ENCODE measurements at places on chromosomes 12 and 14. TPM values are rescaled to one million over a fixed set of nuclear protein-coding genes. Genes with fewer than 3 reads are reported as not detected.

The FOXN4 gene
- total RNA-seq = not detected

The KITLG gene
- total RNA-seq = 98.4 TPM

The LRCOL1 gene
- not detected for total RNA-seq

The CABP1 gene
- total RNA-seq = not detected

The KLRC2 gene
- not detected for total RNA-seq

The KLRC4 gene
- total RNA-seq = not detected

The TDRD9 gene
- total RNA-seq = not detected

GRCh38 chr14:101957406-101958234 lies 6.8 kb upstream of the DYNC1H1 start:
- no peak for DNase-seq
- no peak overlapping the region for H3K4me3 ChIP-seq
- H3K4me1 ChIP-seq = peaks cover 9% of the 10 kb centered on the region
- no peaks in the 10 kb centered on the region for H3K36me3 ChIP-seq
- no peaks in the 10 kb centered on the region for H3K27me3 ChIP-seq
- H3K27ac ChIP-seq = no peak overlapping the region

DNA sequence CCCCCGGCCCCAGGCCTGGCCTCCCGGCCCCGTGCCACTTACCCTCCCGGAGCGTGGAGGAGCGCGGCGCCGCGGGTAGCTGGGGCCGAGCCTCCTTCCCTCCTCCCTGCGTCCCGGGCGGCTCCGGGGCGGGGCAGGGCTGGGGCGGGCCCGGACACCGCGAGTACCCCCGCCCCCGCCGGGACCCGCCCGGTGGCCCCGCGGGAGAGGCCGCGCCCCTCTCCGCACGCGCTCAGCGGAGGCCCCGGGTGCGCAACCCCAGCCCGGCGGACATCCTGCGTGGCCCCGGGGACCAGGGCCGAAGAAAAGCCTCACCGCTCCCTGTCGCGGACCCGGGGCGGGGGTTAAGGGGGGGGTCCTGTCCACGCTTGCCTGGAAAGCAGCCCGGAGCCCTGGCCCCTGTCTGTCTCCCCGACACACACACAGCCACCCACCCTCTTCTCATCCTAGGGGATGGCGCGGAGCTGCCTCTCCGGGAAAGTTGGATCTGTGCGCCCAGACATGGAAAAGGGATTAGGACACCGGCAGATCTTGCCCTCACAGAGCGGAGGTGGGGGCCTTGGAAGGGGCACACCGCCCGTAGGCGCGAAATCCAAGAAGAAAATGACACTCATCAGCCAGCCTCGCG lies at the start of gene SYNE3:
TSS of gene SYNE3 (minus strand) at position 97 of the 628 bp plus-strand sequence. CDS start 40,829 bp downstream, outside the sequence.
- H3K4me3 ChIP-seq = peak within 1 kb of the TSS; percentile 75
- DNase-seq = peak; percentile 62
- no peaks in the 10 kb centered on the region for H3K36me3 ChIP-seq
- H3K27ac ChIP-seq = no peak within 1 kb of the TSS

DNA sequence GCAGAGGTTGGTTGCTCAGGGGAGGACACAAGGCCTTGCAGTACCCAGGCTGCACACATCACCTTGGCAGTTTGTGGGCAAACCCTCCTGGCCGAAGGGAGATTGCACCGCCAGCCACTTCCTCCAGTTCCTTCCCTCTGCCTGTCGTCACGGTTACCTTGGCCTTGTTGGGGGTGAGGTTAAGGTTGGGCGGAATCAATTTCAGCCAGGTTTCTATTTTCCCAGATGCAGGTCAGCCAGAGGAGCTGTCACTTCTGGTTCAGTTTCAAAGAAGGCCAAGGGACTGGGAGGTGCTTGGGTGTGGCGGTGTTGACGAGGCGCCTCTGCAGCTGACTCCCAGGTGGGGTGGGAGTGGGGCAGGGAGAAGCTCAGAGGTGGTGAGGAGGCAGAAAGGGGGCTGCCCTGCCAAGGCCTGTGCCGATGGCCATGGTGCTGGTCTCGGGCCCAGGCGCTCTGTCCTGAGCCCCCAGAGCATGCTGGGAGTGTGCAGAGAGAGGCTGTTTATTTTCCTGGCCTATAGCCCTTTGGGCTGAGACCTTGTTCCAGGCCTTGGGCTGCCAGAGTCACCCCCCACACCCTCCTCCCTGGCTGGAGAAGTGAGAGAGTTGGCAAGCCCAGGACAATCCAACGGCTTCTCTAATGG lies 31.4 kb downstream of the JDP2 start:
- peaks cover 16% of the 10 kb centered on the region for H3K4me1 ChIP-seq
- no peaks in the 10 kb centered on the region for H3K27me3 ChIP-seq
- no peak overlapping the region for H3K4me3 ChIP-seq
- DNase-seq = no peak

DNA sequence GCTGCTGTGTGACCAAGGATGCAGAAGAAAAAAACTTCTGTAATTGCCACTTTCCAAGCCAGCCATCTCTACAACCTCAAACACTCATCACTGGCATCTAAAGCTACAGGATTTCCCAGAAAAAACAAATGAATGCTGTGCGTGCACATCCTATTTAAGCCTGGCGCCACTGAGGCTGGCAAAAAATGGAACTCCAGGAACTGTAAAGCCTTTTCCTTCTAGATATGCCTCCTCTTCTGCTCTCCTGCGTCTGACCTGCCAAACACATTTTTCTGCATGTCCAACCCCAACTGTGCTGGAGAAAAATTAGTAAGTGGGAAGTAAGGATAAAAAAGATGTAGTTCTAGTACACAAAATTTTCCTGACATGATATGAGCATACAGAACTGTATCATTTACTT lies 184.9 kb downstream of the ITPR2 start:
- no peak overlapping the region for H3K4me3 ChIP-seq
- H3K27ac ChIP-seq = 0 out of 2 replicates have a peak overlapping the region, but pooled peaks have one; percentile 6
- peaks cover 26% of the 10 kb centered on the region for H3K4me1 ChIP-seq

GRCh38 chr12:93766796-93767523 lies 89.8 kb downstream of the CRADD start:
- H3K4me1 ChIP-seq = peaks cover 30% of the 10 kb centered on the region
- peak overlapping the region; percentile 31 for H3K27ac ChIP-seq
- no peaks in the 10 kb centered on the region for H3K36me3 ChIP-seq

DNA sequence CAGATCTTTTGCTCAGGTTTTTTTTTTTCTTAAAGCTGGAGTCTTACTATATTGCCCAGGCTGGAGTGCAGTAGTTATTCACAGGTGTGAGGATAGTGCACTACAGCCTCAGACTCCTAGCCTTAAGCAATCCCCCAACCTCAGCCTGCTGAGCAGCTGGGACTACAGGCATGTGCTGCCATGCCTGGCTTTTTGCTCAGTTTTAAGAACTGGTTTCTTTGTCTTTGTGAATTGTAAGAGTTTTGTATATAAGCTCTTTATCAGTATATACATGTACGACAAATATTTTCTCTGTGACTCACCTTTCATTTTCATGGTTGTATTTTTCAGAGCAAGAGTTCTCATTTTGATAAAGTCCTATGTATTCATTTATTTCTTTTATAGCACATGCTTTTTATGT lies 33.3 kb upstream of the C2CD5 start:
- no peaks in the 10 kb centered on the region for H3K27me3 ChIP-seq
- no peak overlapping the region for H3K27ac ChIP-seq
- no peak overlapping the region for H3K4me3 ChIP-seq
- H3K36me3 ChIP-seq = no peaks in the 10 kb centered on the region

- no peak overlapping the region for H3K4me3 ChIP-seq
- no peak overlapping the region for H3K27ac ChIP-seq
- no peaks in the 10 kb centered on the region for H3K4me1 ChIP-seq
- no peaks in the 10 kb centered on the region for H3K27me3 ChIP-seq
Measured at GRCh38 chr12:41794336-41794735, 350.3 kb downstream of the GXYLT1 start.

DNA sequence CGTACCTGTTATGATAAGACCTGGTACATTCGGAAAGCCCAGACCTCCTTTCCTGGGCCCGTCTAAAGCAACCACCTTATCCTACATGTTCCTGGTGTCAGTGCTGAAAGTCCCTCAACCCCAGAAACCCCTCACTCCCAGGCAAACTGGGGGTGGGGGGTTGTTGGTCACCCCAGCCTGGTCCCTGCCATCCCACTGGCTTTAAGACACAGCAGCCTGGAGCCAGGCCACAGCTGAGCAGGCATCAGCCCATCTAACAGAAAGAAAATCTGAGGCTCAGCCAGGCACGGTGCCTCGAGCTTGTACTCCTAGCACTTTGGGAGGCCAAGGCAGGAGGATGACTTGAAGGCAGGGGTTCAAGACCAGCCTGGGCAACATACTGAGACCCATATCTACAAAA lies 4.5 kb downstream of the SELPLG start:
- no peak overlapping the region for H3K4me3 ChIP-seq
- DNase-seq = no peak
- H3K4me1 ChIP-seq = peaks cover 36% of the 10 kb centered on the region
- peak overlapping the region; percentile 87 for H3K27ac ChIP-seq

GRCh38 chr12:105214670-105215375 lies 21.2 kb downstream of the APPL2 start:
- H3K4me3 ChIP-seq = no peak overlapping the region
- no peaks in the 10 kb centered on the region for H3K27me3 ChIP-seq
- peaks cover 71% of the 10 kb centered on the region for H3K4me1 ChIP-seq
- H3K36me3 ChIP-seq = peaks cover 63% of the 10 kb centered on the region

GRCh38 chr12:128586451-128587029 lies 237.2 kb downstream of the SLC15A4 start:
- no peaks in the 10 kb centered on the region for H3K4me1 ChIP-seq
- H3K4me3 ChIP-seq = no peak overlapping the region
- no peaks in the 10 kb centered on the region for H3K27me3 ChIP-seq
- DNase-seq = no peak
- H3K27ac ChIP-seq = no peak overlapping the region

- peak; percentile 74 for DNase-seq
- H3K4me3 ChIP-seq = peak overlapping the region; percentile 89
- peaks cover 34% of the 10 kb centered on the region for H3K4me1 ChIP-seq
Measured at GRCh38 chr12:89349814-89350213, 2.5 kb downstream of the DUSP6 start.

- H3K4me3 ChIP-seq = no peak overlapping the region
- no peaks in the 10 kb centered on the region for H3K36me3 ChIP-seq
- DNase-seq = peak; percentile 54
- H3K27ac ChIP-seq = peak overlapping the region; percentile 70
Measured at GRCh38 chr14:61542848-61543790, 152.2 kb upstream of the HIF1A start.

DNA sequence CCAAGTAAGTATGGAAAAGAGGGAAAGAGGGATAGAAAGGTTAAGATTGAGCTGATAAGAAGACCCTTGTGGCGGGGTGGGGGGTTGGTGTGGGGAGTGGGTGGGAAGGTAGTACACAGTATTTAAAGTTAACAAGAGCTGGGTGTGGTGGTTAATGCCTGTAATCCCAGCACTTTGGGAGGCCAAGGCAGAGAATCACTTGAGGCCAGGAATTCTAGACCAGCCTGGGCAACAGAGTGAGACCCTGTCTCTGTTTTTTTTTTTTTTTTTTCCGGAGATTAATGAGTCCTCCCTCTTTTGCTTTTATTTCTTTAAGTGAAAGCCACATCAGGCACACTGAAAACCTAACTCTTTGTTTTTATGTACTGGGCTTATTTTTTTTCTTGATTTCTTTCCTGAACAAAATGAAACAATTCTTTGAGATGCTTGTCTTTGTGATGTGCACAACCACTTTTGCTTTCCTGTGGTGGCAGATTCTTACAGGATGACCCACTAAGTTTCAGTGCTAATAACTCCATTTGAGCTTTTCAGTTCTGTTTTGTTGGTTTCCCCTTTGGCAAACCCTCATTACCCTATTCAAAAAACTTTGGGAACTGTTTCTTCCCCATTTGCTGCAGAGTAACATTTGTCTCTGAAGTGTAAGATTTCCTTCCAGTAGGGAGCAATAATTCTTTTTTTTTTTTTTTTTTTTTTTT lies 54.8 kb downstream of the WNK1 start:
- no peaks in the 10 kb centered on the region for H3K36me3 ChIP-seq
- no peak overlapping the region for H3K27ac ChIP-seq
- H3K27me3 ChIP-seq = no peaks in the 10 kb centered on the region
- H3K4me3 ChIP-seq = no peak overlapping the region
- peak; percentile 24 for DNase-seq

GRCh38 chr12:76919383-76920171 lies 40.8 kb upstream of the CSRP2 start:
- H3K4me3 ChIP-seq = no peak overlapping the region
- no peak overlapping the region for H3K27ac ChIP-seq
- no peak for DNase-seq
- peaks cover 27% of the 10 kb centered on the region for H3K4me1 ChIP-seq
- no peaks in the 10 kb centered on the region for H3K36me3 ChIP-seq

GRCh38 chr12:93922583-93923006 lies 225.8 kb upstream of the PLXNC1 start:
- H3K4me3 ChIP-seq = no peak overlapping the region
- no peak overlapping the region for H3K27ac ChIP-seq
- no peaks in the 10 kb centered on the region for H3K36me3 ChIP-seq
- no peaks in the 10 kb centered on the region for H3K27me3 ChIP-seq
- no peak for DNase-seq

GRCh38 chr12:116314477-116314876 lies 37.0 kb upstream of the MED13L start:
- no peak overlapping the region for H3K27ac ChIP-seq
- H3K27me3 ChIP-seq = no peaks in the 10 kb centered on the region
- H3K4me3 ChIP-seq = no peak overlapping the region

GRCh38 chr12:80861641-80862378 lies 75.9 kb downstream of the LIN7A start:
- H3K4me3 ChIP-seq = no peak overlapping the region
- H3K27ac ChIP-seq = peak overlapping the region; percentile 49
- peaks cover 52% of the 10 kb centered on the region for H3K4me1 ChIP-seq
- no peaks in the 10 kb centered on the region for H3K27me3 ChIP-seq
- no peaks in the 10 kb centered on the region for H3K36me3 ChIP-seq

DNA sequence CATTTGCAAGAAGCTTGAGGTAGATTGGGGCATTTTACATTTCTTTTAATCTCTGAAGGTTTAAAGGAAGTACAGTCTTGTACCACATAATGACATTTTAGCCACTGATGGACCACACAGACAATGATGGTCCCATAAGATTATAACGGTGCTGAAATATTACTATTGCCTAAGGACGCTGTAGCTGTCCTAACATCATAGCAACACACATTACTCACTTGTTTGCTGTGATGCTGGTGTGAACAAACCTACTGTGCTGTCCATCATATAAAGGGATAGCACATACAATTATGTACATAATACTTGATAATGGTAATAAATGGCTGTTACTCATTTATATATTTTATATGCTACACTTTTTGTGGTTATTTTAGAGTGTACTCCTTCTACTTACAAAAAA lies 127.1 kb upstream of the CPNE8 start:
- H3K4me1 ChIP-seq = no peaks in the 10 kb centered on the region
- no peaks in the 10 kb centered on the region for H3K36me3 ChIP-seq
- DNase-seq = no peak
- H3K27ac ChIP-seq = no peak overlapping the region

DNA sequence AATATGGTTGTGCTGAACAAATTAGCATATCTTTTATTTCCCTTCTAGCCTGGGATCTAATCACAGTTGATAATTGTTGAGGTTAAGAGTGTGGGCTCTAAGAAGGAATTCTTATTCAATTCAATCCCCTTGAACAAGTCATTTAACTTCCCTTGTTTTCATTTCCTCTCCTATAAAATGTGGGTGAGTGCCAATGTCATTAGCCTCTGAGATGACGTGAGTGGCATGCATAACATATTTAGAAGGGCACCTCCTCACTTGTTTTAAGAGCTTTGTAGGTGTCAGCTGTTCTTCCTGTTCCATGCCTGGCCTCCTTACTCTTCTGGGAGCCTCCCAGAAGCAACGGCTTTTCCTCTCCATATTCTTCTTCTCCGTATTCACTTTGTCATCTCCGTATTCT lies 155.4 kb upstream of the NEDD1 start:
- H3K36me3 ChIP-seq = no peaks in the 10 kb centered on the region
- H3K4me1 ChIP-seq = no peaks in the 10 kb centered on the region
- no peak overlapping the region for H3K4me3 ChIP-seq
- DNase-seq = no peak
